ENCODE measurements at places on chromosomes 1 and 21.

DNA sequence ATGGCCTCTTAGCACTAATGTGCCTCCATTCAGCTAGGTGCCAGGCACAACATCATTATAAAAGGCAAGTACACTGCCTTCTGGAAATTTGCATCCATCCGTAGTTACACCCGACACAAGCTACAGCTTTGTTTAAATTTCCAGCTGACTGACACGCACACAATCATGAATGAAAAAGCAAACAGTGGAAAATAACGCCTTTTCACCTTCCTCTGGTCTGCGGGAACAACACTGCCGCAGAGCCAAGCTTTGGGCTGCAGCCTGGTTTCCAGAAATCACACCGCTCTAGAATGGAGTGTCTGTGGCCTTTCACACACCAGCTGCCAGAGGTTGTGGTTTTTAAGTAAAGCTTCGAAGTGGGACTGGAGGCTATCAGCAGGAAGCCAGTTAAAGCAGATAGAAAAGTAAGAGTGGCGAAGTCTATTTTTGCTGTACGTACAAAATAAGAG, 142.8 kb upstream of the COA6 start:
- peak; percentile 63 for DNase-seq

DNA sequence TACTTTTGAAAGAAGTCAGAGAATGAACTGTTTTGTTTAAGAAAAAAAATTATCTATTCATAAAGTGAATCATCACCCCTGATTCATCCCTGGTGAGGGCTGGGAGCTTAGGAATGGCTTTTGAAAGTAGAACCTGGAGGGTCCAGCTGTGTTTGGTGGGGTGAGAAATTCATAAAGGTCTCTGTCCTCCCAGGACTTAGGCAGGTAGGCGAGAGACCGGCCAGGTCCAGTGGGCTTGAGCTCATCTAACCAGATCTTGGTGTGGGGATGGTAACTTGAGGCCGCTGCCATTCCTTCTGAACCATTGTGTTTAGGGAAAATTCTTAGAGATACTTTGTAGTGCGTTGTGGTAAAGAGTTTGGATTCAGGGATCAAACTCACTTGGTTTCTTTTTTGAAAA, 156.8 kb upstream of the TNR start:
- no peak for DNase-seq

DNA sequence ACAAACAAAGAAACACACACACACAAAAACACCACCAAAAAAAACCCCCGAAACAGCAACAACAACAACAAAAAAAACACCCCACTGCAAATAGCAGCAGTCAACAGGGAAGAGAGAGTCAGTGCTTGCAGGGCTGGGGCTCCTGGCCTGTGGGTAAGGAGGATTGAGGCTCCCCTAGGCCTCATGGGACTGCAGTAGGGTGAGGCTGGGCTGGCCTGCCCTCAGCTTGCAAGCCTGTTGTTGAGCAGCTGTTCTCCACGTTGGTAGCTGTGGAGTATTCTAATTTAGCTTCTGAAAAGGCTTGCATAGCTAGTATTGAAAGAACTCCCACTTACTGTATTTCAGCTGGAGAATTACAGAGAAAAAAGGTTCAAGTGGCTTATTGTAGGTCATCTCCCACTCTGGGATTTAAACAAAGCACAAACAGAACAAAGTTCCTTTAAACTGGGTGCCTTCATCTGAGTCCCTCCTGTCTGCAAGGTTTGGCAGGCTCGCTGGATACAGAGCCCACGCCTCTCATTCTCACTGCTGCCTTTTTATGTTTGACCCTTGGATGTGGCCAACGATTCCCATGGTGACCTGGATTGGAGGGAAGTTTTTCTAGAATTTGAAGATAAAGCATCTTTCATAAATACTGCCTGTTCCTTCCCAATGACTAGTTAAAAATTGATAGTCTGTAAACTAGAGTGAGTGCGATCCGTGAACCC, 247.2 kb downstream of the KIF26B start:
- DNase-seq, result no peak

DNA sequence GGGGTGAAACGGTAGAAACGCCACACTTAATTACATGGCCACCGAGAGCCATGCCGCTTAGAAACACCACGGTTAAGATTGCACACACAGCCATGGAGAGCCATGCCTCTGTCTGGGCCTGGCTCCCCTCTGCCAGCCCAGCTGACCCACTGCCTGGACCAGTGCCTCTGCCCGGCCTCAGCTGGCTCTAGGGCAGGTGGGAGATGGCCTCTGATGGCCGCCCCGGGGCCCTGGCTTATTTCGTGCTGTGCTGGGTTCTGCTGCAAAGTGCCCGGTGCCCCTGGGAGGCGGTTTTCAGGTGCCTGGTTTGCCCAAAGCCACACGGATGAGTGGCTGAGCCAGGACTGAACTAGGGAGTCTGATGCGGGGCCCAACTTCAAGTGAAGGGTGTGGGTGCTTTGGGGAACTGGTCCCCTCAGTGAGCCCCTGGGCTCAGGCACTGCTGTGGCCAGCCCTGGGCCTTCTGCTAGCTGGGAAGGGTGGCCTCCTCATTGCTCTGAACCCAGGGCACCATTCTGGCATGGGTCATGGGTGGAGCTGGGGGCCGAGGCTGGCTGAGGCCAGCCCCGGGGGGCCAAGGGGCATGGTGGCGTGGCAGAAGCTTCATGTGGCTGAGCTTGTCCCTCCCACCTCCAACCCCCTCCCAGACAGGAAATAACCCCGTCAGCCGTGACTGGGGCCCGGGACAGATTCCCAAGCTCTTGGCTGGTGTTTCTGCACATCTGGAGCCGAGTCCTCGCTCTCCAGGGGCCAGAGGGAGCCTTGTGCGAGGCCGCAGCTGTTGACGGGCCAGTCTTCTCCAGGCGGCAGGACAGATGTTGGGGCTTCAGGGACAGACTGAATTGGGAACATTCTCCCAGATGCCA, 1.9 kb upstream of the GPR153 start:
- no peak for DNase-seq

DNA sequence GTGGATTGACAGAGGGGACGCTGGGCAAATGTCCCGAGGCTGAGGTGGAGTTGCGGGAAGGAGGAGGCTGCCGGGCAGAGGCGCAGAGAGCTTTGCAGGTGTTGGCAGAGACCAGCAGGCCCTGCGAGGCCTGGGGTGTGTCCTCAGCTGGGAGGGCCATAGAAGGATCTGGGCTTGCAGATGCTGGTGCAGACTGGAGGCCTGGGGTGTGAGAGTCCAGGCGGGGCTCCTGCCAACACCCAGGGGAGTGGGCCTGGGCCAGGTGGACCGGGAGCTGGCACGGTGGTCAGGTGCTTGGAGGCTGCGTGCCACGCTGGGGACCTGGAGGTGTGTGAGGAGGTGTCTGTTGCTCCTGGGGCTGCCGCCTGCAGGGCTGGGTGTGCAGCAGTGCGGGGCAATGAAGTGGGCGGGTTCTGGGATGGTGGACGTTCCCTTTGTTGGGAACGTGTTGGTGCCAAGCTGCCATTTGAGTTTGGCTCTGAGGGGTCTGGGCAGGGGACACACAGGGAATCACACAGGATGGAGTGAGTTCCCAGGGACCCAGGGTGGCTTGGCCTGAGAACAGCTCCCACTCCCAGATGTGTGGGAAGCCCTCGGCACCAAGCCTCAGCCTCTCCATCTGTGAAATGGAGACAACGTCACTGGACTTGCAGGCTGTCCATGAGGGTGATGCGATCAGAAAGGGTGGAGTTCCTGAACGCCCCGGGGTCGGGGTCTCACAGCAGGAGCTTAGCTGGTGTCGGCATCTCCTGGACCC, 39.9 kb upstream of the POFUT2 start:
- no peak for DNase-seq

GRCh38 chr1:119112791-119113190, 27.7 kb downstream of the WARS2 start:
- DNase-seq, result no peak

GRCh38 chr21:31484219-31484618, 140.2 kb upstream of the TIAM1 start:
- DNase-seq, result no peak

DNA sequence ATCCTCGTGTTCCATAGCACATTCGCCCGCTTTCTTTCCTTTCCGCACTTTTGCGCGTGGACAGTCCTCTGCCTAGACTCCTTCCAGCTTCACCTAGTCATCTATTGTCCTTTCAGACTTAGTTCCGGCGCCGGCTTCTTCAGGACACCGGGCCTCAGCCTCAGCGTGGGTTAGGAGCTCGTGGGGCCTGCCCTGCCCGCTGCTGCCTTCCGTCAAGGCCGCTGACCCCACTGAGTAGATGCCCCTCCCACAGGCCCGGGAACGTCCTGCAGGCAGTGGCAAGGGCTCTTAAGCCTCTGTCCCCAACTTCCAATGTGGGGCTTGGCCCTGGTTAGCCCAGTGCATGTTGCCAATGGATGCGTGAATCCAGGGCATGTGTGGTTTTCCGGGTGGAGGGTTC, 11.4 kb downstream of the DMRTB1 start:
- DNase-seq, result no peak

GRCh38 chr21:42021371-42022090, 11.4 kb upstream of the ZBTB21 start:
- DNase-seq, result no peak

DNA sequence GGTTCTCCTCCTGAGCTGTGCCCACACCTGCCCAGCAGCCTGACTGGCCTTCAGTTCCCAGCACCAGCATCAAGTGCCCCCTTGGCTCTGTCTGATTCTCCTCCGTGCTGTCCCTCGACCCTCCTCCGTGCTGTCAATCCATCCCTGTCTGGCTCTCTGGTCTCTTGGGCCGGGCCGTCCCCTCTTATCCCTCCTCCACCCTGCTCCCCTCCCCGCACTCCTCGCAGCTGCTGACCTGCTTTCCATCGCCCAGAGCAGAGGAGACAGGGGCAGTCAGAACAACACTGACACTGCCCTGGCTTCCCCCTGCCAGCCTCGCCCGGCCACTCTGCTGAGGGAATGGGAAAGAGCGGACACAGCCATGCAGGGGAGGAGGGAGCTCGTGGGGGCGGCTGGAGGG, 267.4 kb downstream of the CAMTA1 start:
- DNase-seq, result no peak

- peak; percentile 47 for DNase-seq
Observed at GRCh38 chr21:37642493-37642892, 273.8 kb downstream of the KCNJ6 start.

DNA sequence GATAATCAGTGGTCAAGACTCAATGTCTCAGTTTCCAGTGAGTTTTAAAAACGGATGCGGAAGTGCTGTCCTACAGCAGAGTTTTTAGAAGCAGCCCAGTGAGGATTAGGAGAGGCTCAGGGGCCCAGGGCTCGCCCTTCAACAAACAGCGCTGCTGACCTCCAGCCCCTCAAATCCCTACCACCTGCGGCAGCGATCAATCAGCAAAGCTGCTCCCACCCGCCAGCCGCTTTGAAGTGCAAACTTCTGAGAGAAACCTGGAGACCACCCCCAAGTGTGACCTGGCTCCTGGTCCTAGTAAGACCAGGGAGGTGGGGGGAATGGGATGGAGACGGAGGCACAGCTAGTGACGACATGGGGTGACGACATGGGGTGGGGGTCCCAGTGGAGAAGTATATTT, 14.4 kb downstream of the ZBTB17 start:
- no peak for DNase-seq

- no peak for DNase-seq
Observed at GRCh38 chr1:40361637-40362036, 11.9 kb upstream of the SMAP2 start.

DNA sequence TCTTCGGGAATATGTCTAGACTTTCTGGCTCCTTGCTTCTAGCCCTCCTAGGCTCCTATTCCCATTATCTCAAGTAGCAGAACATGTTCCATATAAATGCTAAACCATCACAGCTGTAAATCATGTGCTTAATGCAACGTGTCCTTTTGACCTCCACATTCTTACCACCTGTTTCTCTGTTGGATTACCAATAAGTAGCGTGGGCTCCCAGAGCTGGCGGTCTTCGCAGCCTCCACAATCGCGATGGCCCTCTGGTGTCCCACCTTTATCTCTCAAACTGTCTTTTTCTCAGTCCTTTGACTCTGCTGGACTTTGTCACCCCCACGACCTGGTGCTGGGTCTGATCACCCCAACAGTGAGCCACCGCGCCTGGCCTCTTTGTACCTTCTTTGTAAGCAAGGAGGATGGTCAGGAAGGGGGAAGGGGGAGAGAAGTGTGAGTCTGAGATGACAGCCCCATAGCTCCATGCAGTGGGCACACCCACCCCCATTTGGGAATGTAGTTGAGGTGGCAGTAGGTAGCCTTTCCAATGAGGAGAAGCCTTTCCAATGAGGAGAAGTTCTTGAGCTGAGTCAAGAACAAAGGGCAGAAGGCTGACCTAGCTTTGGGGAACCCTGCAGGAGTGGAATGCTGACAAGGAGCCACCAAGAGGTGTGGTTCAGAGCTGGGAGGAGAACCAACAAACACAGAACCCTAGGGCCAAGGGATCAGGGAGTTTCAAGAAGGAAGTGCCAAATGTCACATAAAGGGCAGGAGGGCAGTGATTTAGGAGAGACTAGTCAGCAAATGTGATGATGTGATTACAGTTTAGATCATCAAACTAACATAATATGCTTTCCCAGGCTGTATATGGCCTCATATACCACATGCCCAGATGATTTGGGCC, 14.2 kb downstream of the TRAF5 start:
- no peak for DNase-seq

DNA sequence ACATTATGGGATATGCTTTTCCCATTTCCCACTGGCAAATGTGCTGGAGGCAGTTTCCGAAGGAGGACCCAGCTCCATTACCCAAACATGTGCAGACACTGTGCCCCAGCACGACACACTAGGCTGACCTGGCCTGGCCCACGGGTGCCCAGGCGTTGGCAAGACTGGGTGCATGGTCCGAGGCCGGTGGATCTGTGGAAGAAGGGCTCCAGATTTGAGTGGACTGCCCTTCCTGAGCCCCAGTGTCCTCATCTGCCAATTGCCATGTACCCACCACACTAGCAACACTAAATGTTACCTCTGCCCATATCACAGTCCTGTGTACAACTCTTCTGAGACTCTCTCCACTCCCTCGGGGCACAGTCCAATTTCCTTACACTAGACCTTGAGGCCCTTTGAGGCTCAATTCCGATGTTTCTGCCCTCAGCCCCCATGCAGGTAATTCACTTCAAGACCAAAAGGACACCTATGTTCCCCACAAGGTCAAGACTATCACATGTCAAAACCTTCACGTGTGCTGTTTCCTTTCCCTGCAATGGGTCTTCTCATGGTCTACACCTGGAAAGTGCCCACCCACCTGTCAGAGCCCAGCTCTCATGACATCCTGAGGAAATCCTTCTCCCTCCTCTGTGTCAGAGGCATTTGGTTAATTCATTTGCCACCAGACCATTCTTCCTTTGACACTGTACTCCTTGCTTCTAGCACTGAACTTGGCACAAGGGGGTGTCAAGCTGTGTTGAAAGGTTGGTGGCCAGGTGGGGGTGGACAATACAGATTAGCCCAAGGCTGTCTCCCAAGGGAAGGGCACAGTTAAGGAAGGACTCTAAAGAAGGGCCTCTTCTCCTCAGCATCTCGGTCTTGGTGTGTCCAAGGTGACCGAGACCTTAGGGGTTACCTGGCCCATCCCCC, 124.9 kb downstream of the DMRTB1 start:
- no peak for DNase-seq

Data from activated CD4-positive, alpha-beta T cell treated with anti-CD3 and anti-CD28 coated beads, Interleukin-2, Interleukin-6, amounts not matched to agents 100 ng/mL and 50 ng/mL, durations not matched to agents 16 hours and 8 hours (primary cell).